ENCODE measurements at places on chromosomes 6 and 20. TPM values are rescaled to one million over a fixed set of nuclear protein-coding genes. Genes with fewer than 3 reads are reported as not detected.

GRCh38 chr20:53395188-53395923 is 198.3 kb downstream of the ZNF217 start:
- H3K27me3 ChIP-seq = no peaks in the 10 kb centered on the region
- H3K36me3 ChIP-seq = no peaks in the 10 kb centered on the region
- H3K4me1 ChIP-seq = peaks cover 11% of the 10 kb centered on the region
- H3K27ac ChIP-seq = no peak overlapping the region

DNA sequence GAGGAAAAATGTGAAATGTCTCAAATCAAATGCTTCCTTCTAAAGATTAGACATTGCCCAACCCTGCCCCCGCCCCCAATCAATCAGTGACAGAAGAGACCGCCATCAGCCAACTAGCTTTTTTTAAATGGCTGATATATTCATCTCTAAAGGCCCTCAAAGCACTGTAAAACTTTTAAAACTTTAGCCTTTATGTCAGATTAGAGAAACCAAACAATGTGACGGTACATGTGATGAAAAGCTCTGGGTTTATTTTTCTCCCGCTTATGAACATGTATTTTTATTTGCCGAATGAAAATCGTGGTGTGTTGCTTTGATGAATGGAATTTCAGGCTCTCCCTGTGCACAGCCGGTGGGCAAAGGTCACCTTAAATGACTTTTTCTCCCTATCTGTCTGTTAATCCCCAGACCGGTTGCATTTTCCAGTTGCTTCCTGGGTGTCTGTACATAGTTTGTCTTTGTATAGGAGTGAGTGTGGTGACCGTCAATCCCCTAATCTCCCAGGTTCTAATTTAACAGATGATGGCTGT is 38.5 kb downstream of the TBC1D7 start:
- H3K4me3 ChIP-seq = no peak overlapping the region
- no peak for DNase-seq
- peaks cover 65% of the 10 kb centered on the region for H3K36me3 ChIP-seq

GRCh38 chr6:83466328-83466727 is 35.5 kb upstream of the ME1 start:
- no peaks in the 10 kb centered on the region for H3K36me3 ChIP-seq
- no peaks in the 10 kb centered on the region for H3K4me1 ChIP-seq
- H3K4me3 ChIP-seq = no peak overlapping the region
- DNase-seq = no peak

- H3K4me3 ChIP-seq = no peak overlapping the region
- H3K27ac ChIP-seq = no peak overlapping the region
- H3K4me1 ChIP-seq = no peaks in the 10 kb centered on the region
- no peak for DNase-seq
- no peaks in the 10 kb centered on the region for H3K36me3 ChIP-seq
Measured at GRCh38 chr6:47034926-47035325, 7.2 kb downstream of the ADGRF1 start.

DNA sequence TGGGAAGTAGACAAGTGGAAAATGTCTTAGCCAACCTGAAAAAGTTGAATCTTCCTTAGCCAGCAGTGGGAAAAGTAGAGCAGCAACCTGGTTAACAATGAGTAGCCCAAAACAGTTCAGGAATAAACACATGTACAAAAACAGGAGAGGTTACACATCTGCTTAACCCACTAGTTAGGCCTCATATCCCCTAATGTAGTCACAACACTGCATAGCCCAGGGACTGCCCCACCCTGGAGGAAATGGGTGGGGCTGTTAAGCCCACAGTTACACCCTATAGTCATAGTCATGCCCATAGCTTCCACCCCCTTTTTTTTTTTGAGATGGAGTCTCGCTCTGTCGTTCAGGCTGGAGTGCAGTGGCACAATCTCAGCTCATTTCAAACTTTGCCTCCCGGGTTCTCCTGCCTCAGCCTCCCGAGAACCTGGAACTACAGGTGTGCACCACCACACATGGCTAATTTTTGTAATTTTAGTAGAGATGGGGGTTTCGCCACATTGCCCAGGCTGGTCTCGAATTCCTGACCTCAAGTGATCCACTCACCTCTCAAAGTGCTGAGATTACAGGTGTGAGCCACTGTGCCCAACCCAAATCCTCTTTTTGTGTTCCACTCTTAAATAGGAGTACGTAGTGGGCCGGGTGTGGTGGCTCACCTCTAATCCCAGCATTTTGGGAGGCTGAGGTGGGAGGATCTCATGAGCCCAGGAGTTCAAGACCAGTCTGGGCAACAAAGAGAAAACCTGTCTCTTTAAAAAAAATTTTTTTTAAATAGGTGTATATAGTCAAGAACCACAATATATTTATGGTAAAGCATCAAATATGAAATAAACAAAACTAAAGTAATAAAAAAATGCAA is 24.5 kb downstream of the ILRUN start:
- no peaks in the 10 kb centered on the region for H3K27me3 ChIP-seq
- peak overlapping the region; percentile 97 for H3K27ac ChIP-seq
- peak; percentile 80 for DNase-seq
- peak overlapping the region; percentile 89 for H3K4me3 ChIP-seq

- no peaks in the 10 kb centered on the region for H3K36me3 ChIP-seq
- H3K4me1 ChIP-seq = peaks cover 58% of the 10 kb centered on the region
- no peaks in the 10 kb centered on the region for H3K27me3 ChIP-seq
- peak; percentile 32 for DNase-seq
- peak overlapping the region; percentile 93 for H3K27ac ChIP-seq
Measured at GRCh38 chr6:63636518-63637021, 968 bp downstream of the PHF3 start.

DNA sequence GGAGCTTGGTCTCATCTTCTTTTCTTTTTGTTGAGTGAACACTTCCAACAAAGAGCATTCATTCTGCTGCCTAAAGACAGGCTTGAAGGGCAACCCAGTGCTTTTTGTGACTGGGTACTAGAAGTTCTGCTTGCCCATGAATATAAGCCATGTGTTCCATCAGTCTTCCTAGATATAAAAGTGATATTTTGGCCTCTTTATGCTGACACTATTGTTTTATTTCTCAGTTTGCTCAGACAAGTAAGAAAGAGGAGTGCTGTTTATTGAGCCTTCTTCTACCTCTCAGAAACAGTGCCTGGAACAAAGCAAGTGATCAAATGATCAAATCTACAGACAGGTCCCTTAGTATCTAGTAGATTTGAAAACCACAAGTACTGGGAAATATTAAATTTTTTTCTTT is 2.4 kb upstream of the DTNBP1 start:
- no peak overlapping the region for H3K27ac ChIP-seq
- DNase-seq = no peak
- peaks cover 1% of the 10 kb centered on the region for H3K27me3 ChIP-seq
- H3K4me3 ChIP-seq = no peak overlapping the region
- H3K4me1 ChIP-seq = peaks cover 8% of the 10 kb centered on the region
- H3K36me3 ChIP-seq = peaks cover 1% of the 10 kb centered on the region

GRCh38 chr6:51684603-51685002 is 402.8 kb downstream of the PKHD1 start:
- DNase-seq = no peak
- H3K27ac ChIP-seq = no peak overlapping the region
- no peak overlapping the region for H3K4me3 ChIP-seq
- H3K27me3 ChIP-seq = no peaks in the 10 kb centered on the region

GRCh38 chr20:44392776-44393607 is 37.5 kb downstream of the HNF4A start:
- H3K36me3 ChIP-seq = no peaks in the 10 kb centered on the region
- H3K27ac ChIP-seq = no peak overlapping the region
- DNase-seq = no peak
- no peak overlapping the region for H3K4me3 ChIP-seq
- H3K27me3 ChIP-seq = peaks cover 3% of the 10 kb centered on the region
- peaks cover 2% of the 10 kb centered on the region for H3K4me1 ChIP-seq

Gene PHACTR3
- polyA plus RNA-seq = not detected

DNA sequence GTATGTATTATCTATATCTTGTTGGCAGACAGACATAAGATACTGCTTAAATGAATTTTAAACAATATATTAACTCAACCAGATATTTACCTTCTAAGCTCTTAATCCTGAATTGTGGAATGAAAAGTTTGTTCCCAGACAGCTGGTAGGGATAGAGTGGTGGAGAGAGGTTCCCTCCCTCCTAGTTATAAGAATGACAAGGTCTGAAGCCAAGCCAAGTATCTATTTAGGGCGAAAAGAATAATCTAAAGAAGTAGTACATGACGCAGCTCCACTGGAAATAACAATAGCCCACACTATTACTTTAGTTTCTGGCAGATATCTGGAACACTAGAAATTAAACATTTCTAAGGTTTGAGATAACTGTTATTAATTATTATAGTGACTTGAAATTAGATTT is 104.3 kb downstream of the AHI1 start:
- H3K36me3 ChIP-seq = peaks cover 6% of the 10 kb centered on the region
- no peak for DNase-seq
- no peaks in the 10 kb centered on the region for H3K27me3 ChIP-seq
- H3K4me1 ChIP-seq = no peaks in the 10 kb centered on the region

DNA sequence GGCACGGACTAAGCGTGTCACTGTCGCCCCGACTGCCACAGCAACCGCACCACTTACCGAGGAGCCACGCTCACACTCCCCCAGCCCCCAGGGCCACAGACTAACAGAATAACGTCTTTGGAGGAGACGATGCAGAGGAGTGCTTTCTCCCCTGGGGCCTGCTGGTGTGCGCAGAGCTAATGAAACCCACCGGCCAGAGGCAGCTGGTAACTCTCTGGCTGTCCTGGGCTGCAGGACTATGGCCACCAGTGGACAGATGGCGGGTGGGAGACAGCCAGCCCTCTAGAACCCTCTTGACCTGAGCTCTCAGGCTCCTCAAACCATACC is 228.0 kb downstream of the DLL1 start:
- H3K4me3 ChIP-seq = no peak overlapping the region
- peak; percentile 11 for DNase-seq
- H3K4me1 ChIP-seq = no peaks in the 10 kb centered on the region
- no peaks in the 10 kb centered on the region for H3K36me3 ChIP-seq
- no peak overlapping the region for H3K27ac ChIP-seq

GRCh38 chr6:28523241-28523622 is 2.4 kb upstream of the GPX5 start:
- peaks cover 25% of the 10 kb centered on the region for H3K4me1 ChIP-seq
- H3K4me3 ChIP-seq = peak overlapping the region; percentile 76
- peak; percentile 71 for DNase-seq
- H3K36me3 ChIP-seq = no peaks in the 10 kb centered on the region
- H3K27me3 ChIP-seq = peaks cover 15% of the 10 kb centered on the region
- H3K27ac ChIP-seq = peak overlapping the region; percentile 77

GRCh38 chr6:167937948-167938911 is 59.2 kb upstream of the KIF25 start:
- no peaks in the 10 kb centered on the region for H3K36me3 ChIP-seq
- no peaks in the 10 kb centered on the region for H3K4me1 ChIP-seq
- DNase-seq = no peak
- H3K27me3 ChIP-seq = peaks cover 7% of the 10 kb centered on the region
- no peak overlapping the region for H3K4me3 ChIP-seq

DNA sequence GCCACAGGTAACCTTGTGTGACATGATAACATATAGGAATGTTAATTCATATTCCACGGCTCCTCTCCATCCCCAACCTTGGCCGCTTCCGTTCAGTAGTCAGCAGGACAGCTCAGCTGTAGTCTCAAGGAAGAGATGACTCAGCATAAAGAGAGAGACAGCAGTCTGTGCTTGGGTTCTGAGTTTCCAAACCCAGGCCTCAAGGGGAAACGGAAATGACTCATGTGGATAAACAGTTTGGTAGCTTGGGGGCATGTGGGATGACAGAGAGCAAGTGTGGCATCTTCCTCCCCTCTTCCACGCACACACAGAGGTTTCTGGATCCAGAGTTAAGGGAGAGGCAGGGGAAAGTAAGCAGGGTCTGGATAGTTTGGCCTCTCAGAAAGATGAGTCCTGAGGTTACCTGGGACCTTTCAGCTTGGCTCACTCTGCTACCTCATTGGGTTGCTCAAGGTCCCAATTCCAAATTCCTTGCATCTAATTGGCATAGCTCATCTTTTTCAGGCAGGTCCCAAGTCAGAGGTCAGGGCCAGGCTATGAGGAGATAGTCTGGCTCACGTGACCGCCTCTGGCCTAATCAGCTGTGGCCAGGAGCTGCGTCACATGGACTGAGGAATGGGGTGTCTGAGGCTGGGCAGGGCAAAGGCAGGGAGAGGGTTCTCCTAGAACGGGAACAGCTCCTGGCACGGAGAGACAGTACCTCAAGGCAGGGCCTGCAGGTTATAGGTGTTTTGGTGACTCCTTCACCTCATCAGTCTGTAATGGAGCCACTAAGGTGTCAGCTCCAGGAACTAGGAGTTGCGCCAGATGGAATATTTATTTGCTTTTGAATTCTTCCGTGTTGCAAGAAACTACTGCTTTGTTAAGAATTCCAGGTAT is 36.5 kb upstream of the MLN start:
- no peak for DNase-seq
- H3K27me3 ChIP-seq = peaks cover 4% of the 10 kb centered on the region
- H3K4me3 ChIP-seq = no peak overlapping the region

Gene TNFRSF6B
- 0.22 TPM for polyA plus RNA-seq

- no peaks in the 10 kb centered on the region for H3K27me3 ChIP-seq
- no peaks in the 10 kb centered on the region for H3K4me1 ChIP-seq
- H3K36me3 ChIP-seq = peaks cover 5% of the 10 kb centered on the region
- no peak for DNase-seq
Measured at GRCh38 chr6:81340946-81341345, 411.5 kb downstream of the TENT5A start.

DNA sequence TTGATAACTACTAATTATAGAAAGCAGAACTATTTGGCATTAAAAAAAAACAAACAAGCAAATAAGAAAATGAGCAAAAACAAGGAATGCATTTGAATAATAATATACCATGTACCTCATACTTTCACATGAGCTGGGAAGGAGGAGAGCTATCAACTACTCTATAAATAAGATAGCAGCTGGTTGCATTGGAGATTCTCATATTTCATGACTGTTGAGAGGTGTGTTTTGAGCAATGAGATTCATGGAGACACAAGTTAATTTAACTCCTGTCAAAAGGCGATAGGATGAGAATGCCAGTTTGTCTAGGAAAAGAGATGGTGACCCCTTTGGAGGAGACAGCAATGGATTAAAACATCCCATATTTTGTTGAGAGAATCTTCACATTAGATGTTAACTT is 348.8 kb upstream of the SPTLC3 start:
- peaks cover 4% of the 10 kb centered on the region for H3K36me3 ChIP-seq
- no peaks in the 10 kb centered on the region for H3K27me3 ChIP-seq
- no peaks in the 10 kb centered on the region for H3K4me1 ChIP-seq
- no peak overlapping the region for H3K27ac ChIP-seq
- DNase-seq = no peak
- no peak overlapping the region for H3K4me3 ChIP-seq

DNA sequence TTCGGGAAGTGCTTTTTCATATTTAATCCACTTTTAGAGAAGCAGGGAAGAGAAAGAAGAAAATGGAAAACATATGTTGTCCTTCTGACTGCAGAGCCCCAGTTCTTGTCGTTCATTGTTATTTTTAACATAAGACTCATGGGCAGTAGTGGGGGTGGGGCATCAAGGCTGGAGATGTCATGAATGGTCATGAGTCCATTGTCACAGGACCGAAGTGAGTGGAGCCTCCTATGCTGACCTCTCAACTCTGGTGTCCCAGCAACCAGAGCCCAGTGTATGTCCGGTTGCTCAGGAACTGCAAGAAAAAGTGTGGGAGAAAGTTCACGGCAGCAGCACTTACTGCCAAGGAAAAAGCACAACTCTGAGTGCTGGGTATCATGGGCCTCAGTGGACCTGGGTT is 108.6 kb downstream of the BANF2 start:
- no peak overlapping the region for H3K27ac ChIP-seq
- peaks cover 3% of the 10 kb centered on the region for H3K27me3 ChIP-seq
- H3K36me3 ChIP-seq = no peaks in the 10 kb centered on the region
- H3K4me1 ChIP-seq = no peaks in the 10 kb centered on the region
- DNase-seq = no peak

GRCh38 chr20:46777331-46777730 is 67.9 kb downstream of the SLC2A10 start:
- DNase-seq = no peak
- no peaks in the 10 kb centered on the region for H3K4me1 ChIP-seq
- H3K27ac ChIP-seq = no peak overlapping the region
